NCI-H1048 (cell line): ENCODE measurements at places on chromosomes 3 and 15.

DNA sequence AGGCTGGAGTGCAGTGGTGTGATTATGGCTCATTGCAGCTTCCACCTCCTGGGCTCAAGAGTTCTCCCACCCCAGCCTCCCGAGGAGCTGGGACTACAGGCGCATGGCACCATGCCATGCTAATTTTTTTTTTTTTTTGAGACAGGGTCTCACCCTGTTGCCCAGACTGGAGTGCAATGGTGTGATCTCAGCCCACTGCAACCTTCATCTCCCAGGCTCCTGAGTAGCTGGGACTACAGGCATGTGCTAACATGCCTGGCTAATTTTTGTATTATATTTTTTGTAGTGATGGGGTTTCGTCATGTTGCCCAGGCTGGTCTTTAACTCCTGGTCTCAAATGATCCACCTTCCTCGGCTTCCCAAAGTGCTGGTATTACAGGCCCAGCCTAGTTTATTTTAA is 4.0 kb downstream of the TEX9 start:
- DNase-seq: no peak

DNA sequence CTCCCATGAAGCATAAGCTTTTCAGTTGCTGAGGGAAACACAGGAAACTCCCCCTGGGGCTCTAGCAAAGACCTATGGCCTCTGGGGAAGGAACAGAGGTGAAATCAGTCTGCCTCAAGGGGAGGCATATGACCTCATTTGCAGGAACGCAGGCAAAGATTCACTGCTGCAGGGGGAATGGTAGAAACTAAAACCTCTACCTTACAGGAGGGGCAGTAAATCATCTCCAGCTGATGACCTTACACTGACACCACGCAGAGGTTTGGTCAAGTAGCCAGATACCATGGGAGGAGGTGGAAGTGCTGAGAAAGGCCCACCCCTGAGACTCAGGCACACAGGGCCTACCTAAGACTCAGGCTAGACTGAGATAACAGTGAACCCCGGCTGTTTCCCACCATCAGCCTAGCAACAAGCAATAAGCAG is 81.1 kb downstream of the RAD18 start:
- DNase-seq: no peak

GRCh38 chr15:65824941-65825544 is 33.0 kb upstream of the DENND4A start:
- no peak for DNase-seq

- DNase-seq: peak; percentile 50
These were observed 795 bp upstream of the MYNN start for GRCh38 chr3:169772305-169772896.

DNA sequence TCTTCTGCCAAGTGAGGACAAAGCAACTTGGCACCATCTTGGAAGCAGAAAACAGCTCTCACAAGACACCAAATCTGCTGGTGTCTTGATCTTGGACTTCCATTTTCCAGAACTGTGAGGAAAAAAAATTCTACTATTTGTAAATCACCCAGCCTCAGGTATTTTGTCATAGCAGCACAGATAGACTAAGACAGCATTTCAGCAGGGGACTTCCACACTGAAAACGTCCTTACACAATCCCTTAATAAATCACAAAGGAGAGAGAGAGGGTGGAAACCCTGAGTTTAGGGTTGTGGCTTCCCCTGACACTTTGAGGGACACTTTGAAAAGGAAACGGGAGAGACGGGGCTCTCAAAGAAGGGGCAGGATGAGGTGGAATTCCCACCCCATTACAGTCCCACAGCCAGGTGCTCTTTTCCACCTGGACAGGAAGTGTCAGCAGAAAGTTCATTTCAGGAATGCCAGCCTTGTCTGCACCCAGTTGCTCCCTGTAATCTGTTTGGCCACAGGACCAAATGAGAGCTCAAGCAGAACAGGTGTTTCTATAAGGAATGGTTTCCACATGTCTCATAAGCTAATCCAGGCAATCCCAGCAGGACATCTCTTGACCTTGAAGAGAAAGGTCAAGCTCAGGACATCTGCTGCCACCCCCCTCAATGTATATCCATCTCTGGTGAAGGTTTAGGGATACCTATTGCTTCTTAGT is 51.3 kb downstream of the MYLK start:
- DNase-seq: no peak

- DNase-seq: no peak
These were observed 2.1 kb upstream of the ACKR4 start for GRCh38 chr3:132595014-132595413.

DNA sequence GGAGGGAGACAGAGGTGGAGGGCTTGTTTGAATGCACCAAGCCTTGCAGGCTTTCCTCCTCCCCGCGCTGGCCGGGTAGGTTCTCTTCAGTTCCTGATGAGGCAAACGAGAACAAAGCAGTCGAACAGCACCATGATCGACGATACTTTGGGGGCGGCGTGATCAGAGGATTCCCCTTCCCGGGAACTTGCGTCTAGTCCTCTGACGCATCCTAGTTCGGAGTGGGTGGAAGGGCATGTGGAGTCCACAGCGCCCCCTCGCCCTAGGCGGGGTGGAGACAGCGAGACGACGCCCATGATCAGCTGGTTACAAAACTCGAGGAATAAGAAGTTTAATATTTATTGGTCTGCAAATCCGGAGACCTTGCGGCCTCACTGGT is 452 bp upstream of the SV2B start:
- DNase-seq: no peak

- no peak for DNase-seq
These were observed 535.1 kb downstream of the SOX2 start for GRCh38 chr3:182246870-182247269.

DNA sequence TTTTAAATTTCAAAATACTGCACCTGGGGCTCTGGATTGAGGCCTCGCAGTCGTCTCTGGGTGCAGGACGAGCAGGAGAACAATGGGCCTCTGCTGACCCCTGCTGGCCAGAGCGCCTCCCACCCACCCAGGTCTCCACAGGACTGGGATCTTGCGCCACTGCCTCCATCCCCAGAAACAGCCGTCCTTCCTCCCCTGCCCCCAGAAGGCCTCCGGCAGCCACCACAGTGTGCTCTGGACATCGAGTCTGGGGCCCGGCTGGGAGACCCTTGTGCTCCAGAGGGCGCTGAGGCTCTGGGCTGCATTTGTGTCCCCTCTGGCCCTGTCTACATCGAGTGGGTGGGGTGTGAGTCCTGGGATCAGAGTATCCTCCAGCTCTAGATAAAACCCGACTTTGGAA is 6.7 kb upstream of the ACSBG1 start:
- DNase-seq: peak; percentile 57

DNA sequence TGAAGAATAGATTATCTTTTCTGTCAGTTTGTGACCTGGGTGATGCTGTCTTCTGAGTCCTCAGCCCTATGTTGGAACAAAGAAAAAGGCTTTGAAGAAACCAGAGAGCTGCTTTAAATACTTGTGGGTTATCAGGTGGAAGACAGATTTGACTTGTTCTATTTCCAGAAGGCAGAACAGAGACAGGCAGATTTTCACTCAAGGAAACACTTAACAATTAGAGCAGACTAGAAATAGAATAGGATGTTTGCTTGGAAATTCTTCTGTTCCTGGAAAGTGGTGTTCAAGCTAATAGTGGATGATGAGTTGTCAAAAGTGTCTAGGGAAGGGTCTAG is 219.4 kb downstream of the UBE2E2 start:
- no peak for DNase-seq

GRCh38 chr3:133269393-133269792 is 130.5 kb upstream of the BFSP2 start:
- DNase-seq: no peak

GRCh38 chr3:192482391-192482790 is 244.9 kb downstream of the FGF12 start:
- DNase-seq: no peak

DNA sequence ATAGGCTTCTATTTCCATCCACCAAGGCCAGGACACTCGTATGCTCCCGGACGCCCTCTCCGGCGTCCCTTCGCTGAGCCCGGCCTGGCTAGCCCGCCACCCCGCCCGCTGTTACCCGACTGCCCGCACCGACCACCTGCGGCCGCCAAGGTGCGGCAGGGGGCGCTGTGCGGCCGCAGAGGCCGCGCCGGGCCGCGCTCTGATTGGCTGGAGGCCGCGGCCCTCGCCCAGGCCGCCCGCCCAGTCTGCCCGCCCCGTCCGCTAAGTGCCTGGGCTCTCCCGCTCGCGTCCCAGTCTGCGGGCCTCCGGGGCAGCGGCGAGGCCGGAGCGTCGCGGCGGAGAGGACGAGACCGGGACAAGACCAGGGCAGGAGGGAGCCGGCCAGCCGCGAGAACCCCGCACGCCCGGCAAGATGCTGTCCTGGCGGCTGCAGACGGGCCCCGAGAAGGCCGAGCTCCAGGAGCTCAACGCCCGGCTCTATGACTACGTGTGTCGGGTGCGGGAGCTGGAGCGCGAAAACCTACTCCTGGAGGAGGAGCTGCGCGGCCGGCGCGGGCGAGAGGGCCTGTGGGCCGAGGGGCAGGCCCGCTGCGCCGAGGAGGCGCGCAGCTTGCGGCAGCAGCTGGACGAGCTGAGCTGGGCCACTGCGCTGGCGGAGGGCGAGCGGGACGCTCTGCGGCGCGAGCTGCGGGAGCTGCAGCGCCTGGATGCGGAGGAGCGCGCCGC is at the start of gene SYNM:
Gene SYNM (plus strand): TSS at position 293 of the 726 bp plus-strand sequence. CDS start 120 bp downstream, at position 413.
- DNase-seq: peak; percentile 52

- DNase-seq: no peak
These were observed 73.3 kb downstream of the SYNPR start for GRCh38 chr3:63351159-63352007.

DNA sequence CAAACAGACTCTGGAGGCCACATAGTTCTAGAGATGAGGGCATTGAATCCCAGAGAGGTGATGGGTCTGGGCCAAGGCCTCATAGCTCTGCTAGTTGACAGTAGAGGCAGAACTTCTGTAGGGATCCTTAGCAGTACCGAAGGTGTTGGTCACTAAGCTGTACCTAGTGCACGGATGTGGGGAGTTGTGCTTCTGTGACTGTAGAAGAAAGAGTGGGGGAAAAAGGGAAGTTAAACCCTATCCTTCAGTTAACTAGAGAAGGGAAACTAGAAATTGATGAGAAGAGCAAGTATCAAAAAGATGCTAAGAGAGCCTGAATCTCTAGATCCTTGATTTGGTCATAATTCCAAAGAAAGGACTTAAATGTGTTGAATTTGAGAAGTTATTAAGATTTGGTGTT is 186.7 kb downstream of the NFKBIZ start:
- DNase-seq: no peak

GRCh38 chr3:179943117-179943880 is 93.4 kb downstream of the PEX5L start:
- DNase-seq: no peak

- DNase-seq: no peak
These were observed 116.3 kb upstream of the MEF2A start for GRCh38 chr15:99449514-99449913.

GRCh38 chr15:41367418-41367817 is 34.7 kb downstream of the NUSAP1 start:
- DNase-seq: no peak

GRCh38 chr3:125179143-125179883 is 33.2 kb downstream of the SLC12A8 start:
- DNase-seq: no peak

- no peak for DNase-seq
These were observed 89.2 kb downstream of the CORO2B start for GRCh38 chr15:68667800-68668625.

DNA sequence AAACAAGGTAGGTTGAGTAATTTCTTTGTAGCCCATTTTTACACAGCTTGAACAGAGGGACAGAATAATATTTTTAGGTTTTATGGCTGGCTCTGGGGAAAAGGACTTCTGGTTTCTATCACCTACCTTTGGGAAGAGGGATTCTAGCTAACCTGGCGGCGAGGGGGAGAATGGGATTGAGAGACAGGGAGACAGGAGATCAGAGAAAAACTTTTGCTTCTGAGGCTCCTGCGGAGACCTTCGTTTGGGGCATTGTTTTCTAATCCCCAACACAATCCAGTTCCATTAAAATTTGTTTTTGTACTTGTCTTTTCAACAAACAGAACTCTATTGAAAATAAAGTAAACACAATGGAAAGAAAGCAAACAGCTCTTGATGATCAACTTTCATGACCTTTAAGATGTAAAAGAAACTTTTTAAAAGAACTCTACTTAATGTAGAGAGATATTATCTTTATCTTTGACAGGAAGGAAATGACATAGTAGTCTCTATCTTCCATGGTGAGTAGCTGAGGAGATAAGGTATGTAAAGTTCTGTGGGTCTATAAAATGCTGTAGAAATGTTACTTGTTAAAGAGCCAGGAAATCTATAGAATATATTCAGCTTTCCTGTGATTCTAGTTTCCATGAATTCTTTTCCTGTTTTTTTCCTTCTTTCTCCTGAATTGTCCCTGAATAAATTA is 37.0 kb upstream of the P2RY1 start:
- no peak for DNase-seq

DNA sequence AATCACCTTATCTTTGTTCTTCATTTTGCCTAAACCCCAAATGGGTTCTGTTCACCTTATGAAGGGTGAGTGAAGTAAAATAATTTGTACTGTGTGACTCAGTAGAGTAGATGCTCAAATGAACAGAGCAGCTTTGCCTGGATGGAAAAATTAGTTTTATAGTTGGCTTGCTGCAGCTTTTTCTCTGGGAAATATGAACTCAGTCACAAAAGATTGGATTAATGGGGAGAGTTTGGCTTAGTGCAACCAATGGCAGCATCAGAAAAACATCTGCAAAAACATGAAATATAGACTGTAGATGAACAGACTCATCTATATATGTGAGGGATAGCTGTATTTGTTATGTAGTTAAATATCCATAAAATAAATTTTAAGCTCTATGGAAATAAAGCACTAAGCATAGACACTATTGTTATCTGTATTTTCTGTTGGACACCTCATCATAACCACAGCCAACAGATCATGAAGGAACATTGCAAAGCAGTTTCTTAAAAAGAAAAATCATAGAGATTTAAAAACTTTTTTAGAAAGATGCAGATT is 181.3 kb downstream of the ECT2 start:
- DNase-seq: no peak

GRCh38 chr3:193174140-193174539 is 66.9 kb upstream of the PLAAT1 start:
- DNase-seq: no peak

- DNase-seq: peak; percentile 25
These were observed 2.2 kb upstream of the GRAMD2A start for GRCh38 chr15:72199721-72200212.

DNA sequence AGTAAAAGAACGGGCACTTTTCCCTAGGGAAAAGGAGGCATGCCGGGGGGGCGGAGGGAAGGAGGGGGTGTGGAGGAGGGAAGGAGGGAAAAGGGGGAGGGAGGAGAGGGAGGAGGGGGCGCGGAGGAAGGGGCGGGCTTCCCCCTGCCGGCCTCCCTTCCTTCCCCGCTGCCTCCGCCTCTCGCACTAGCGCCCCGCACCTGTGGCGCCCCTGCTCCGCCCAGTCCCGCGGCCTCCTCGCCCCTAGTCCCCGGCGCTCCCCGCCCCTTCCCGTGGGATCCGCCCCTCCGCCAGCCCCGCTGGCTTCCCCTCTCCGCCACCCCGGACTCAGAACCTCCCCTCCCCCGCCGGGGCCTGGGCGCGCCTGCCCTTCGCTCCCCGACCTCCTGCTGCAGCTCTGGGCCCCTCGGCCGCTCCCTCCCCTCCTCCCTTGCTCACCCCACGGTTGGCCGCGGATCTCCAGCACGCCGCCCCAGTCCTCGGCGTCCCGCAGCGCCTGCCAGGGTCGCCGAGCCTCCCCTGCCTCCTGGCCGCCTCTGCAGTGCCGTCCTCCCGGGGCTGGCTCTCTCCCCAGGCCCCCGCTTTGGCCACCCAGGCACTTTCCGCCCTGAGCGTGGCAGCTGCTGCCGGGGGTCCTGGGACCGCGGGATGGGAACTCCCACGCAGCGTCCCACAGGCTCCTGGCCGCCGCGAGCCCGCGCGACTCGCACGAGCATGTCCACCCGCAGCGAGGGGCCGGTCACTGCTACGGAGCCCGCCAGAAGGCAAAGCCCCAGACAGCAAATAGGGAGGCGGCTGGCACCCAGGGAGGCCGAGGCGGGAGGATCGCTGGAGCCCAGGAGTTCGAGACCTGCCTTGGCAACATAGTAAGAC is 147.4 kb downstream of the TJP1 start:
- DNase-seq: no peak
